AG09319 (cell line): ENCODE measurements at places on chromosomes 6 and 20.
A peak's percentile ranks its signal among the peaks of the same experiment; 100 is the strongest.

DNA sequence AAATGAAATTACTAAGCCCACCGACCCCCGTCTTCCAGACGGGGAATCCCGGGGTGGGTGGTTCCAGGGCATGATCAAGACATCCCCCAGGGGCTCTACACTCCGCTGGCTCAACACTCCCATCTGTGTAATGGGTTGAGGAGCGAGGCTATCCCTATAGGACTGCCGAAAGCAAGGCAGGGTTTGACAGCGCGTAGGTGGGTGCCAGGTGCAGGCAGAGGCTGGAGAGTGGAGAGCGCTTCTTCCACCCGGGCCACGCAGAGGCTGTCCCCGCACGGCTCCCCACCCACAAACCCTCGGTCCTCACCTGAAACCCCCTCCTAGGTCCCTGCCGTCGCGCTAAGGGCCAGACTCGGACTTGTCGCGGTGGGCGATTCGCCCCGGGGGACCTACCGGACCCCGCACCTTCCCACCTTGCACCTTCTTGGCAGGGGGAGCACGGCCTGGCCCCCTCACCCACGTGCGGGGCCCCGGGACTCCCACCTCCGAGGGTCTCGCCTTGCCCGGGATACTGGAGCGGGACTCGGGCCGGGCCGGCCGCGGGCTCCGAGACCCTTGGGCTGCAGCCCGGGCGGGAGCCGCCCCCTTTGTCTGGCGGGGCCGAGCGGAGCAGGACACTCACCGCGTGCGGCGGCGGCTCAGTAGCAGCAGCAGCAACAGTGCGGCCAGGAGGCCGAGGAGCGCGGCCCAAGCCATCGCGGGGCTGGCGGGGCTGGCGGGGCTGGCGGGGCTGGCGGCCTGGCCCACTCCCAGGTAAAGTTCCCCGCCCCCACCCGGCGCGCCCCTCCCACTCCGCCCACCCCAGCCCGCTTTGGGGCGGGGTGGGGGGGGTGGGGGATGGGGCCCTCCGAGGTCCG, at the start of gene PTGIS:
Gene PTGIS, minus strand, starts transcription at position 717 of the 857 bp plus-strand sequence. Its CDS starts 21 bp downstream, at position 696.
- no peak for DNase-seq

- no peak for DNase-seq
Measured at GRCh38 chr20:23117738-23118137, 31.6 kb upstream of the CD93 start.

GRCh38 chr6:111552241-111552744, 53.4 kb downstream of the TRAF3IP2 start:
- DNase-seq, result peak; percentile 97

- peak; percentile 45 for DNase-seq
Measured at GRCh38 chr6:52661551-52661950, 9.4 kb upstream of the TMEM14A start.

- no peak for DNase-seq
Measured at GRCh38 chr6:104414723-104415122, 445.0 kb downstream of the HACE1 start.

- no peak for DNase-seq
Measured at GRCh38 chr6:35435074-35435837, 16.9 kb upstream of the FANCE start.

- peak; percentile 35 for DNase-seq
Measured at GRCh38 chr6:36984581-36985416, 1.2 kb downstream of the MTCH1 start.
